ENCODE measurements at places on chromosomes 2 and 18. TPM values are rescaled to one million over a fixed set of nuclear protein-coding genes. Genes with fewer than 3 reads are reported as not detected.

GRCh38 chr2:47264143-47264542, 109.0 kb upstream of the STPG4 start:
- DNase-seq, result no peak

- peak; percentile 74 for DNase-seq
Measured at GRCh38 chr2:218398437-218399390, 954 bp upstream of the CTDSP1 start.

DNA sequence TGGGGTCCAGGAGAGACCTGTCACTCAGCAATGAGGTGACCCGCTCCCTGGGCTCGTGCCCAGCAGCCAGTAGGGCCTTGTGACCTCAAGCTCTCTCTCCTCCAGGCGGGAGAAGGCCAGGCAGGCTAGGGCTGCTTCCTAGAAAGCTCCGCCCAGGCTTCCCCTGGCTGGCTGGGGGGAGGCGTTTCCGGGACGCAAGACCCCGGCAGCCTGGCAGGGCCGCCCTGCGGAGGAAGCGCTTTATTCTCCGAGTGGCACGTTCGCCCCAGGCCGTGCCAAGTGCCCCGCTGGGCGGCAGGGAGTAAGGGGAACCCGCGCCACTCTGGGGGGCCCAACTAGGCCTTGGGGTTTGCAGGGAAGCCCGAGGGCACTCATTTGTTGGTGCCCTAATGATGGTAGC, 21.2 kb upstream of the EPAS1 start:
- DNase-seq, result peak; percentile 88

DNA sequence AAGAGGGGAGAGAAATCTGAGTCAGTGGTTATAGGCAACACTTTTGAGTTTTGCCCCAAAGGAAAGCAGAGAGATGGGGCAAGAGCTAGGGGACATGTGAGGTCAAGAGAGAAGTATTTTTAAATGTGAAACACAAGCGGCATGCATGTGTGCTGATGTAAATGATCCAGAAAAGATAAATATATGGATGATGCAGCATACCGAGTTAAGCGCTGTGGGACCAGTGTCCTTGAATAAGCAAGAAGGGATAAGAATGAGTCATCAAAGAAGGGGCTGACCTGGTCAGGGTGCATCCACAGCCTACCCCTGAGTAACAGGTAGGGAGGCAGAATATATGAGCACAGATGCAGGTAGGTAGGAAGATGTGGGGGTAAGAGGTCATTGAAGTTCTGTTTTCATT, 180.9 kb downstream of the TRABD2A start:
- no peak for DNase-seq

GRCh38 chr2:11835403-11835802, 89.0 kb downstream of the LPIN1 start:
- DNase-seq, result peak; percentile 17

NRP2 gene
- total RNA-seq, result 165 TPM

GRCh38 chr2:12603781-12604295, 112.9 kb upstream of the TRIB2 start:
- no peak for DNase-seq

DNA sequence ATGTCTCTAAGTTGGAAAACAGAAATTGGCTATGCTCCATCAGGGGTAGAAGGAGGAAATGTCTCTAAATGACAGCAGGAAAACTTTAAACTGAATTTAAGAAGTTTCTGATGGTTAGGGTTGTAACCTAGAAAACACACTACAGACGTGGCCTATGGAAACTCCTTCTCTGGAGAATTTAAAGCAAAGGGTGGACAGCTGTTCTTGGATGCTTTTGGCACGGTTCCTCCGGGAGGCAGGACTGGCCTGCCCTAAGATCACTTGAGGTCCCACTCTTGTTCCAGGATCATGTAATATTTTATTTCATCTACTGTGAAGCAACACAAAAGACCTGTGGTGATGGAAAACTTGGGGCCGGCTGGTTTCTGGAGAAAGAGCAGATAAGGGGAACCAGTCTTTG, 77.0 kb downstream of the NRP2 start:
- DNase-seq, result no peak

OTOS gene
- total RNA-seq, result not detected

GRCh38 chr2:202765436-202765835, 106.1 kb downstream of the ICA1L start:
- DNase-seq, result no peak

VAMP8 gene
- total RNA-seq, result 7.5 TPM

KCNG3 gene
- total RNA-seq, result not detected

GRCh38 chr2:235129850-235130249, 178.0 kb downstream of the SH3BP4 start:
- no peak for DNase-seq

DNA sequence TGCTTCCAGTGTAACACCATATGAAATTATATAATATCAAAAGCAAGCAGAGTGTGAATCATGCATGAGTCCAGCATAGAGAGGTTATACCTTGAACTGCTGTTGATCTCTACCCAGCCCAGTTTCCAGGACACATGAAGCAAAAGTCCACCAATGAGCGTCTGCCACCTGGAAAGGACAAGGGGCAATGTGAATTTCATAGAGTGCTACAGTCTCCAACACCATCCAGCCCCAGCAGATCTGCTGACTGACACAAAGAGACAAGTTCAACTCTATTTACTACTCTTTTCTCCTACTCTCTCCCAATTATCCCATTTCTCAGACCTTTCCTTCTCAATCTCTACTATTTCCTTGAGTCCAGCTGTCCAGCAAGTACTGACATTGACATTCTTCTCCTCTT, 31.8 kb upstream of the RIOK3 start:
- no peak for DNase-seq

DNA sequence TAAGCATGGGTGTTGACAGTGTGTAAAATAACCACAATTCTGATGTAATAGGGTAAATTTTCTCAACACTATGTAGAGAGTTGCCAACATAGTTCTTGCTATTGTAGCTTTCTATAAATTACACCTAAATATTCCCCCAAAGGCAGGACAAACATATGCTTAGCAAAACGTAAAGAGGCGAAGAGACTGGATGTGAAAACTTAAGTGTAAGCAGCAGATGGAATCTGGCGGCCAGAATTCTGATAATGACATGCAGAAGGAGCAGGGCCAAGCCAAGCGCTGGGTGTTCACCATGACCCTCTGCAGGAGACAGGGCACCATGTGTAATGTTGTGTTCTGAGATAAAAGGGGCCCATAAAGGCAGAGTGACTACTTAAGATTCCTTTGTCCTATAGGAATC, 105.2 kb upstream of the ZNF521 start:
- DNase-seq, result no peak

GRCh38 chr2:44838116-44838790, 103.2 kb upstream of the SIX3 start:
- no peak for DNase-seq

DNA sequence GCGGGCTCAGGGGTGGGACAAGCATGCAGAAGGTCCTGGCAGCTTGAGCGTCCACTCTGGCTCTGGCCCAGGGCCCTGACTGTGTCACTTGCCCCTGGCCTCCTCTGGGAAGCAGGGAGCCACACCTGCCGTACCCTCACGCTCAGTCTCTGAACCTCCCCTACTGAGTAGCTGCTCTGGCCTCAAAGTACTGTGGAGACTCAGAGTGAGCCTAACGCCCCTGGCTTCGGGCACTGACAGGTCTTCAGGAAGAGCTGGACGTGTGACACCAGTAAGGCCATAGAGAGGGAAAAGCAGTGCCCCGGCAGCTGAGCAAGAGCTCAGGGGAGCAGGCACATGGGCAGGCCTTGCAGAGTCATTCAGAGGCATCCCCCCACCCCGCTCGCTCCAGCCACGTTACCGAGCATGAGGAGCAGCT, 73.3 kb downstream of the SFXN5 start:
- no peak for DNase-seq

DNA sequence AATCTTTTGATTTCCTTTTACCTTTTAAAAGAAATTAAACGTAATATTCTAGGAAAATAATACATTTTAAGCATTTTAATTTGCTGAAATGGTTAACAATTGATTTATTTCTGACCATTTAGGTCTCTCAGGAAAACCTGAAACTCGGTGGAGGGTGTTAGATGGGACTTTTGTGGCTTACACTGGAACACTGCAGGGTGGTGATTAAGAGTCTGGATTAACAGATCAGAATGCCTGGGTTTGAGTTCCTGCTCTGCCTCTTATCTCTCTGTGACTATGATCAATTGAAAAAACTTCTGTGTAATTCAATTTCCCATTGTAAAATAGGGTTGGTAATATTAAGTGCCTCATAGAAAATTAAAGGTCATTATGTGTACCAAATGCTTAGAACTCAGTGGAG, 168.7 kb downstream of the UBE2E3 start:
- no peak for DNase-seq

DNA sequence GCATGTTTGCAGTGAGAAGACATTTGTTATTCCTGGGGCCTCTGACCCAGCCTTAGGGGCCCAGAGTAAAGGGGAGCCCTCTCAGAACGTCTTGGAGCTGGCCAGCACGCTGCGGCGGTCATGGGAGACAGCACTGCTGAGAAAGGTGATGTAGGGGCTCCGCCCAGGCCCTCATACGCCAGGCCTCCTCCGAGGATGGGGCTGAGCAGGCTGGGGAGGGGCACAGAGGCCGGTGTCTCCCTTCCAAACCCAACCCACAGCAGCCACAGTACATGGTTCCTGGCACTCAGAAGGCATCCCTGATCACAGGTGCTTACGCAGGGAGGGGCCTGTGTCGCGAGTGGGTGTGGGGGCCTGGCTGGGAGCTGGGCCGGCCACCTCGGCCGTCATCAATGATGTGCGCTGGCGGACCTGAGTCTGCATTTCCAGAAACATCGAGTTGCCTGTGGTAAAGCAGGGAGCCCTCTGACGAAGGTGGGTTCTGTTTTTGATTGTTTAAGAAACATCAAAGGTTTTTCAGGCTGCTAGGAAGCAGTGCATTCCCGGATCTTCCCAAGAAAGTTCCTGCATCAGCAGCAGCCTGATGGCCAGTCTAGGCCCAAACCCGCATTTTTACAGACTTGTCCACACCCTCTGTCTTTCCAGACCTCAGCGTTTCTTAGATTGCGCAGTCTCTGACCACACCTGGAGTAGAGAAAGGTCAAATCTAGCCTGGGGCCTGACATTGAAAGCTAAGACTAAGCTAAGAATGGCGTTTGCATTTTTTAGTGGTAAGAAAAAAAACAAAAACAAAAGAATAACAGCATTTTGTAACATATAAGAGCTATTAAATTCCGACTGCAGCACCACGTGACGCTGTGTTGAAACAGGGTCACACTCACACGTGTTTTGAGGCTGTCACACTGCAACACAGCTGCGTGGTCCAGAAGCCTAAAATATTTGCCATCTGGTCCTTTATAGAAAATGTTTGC, 51.2 kb upstream of the PXDN start:
- no peak for DNase-seq

GRCh38 chr2:238427435-238428162, 872 bp downstream of the ASB1 start:
- peak; percentile 12 for DNase-seq

- DNase-seq, result peak; percentile 11
Measured at GRCh38 chr2:189411860-189412259, 29.4 kb upstream of the WDR75 start.

DNA sequence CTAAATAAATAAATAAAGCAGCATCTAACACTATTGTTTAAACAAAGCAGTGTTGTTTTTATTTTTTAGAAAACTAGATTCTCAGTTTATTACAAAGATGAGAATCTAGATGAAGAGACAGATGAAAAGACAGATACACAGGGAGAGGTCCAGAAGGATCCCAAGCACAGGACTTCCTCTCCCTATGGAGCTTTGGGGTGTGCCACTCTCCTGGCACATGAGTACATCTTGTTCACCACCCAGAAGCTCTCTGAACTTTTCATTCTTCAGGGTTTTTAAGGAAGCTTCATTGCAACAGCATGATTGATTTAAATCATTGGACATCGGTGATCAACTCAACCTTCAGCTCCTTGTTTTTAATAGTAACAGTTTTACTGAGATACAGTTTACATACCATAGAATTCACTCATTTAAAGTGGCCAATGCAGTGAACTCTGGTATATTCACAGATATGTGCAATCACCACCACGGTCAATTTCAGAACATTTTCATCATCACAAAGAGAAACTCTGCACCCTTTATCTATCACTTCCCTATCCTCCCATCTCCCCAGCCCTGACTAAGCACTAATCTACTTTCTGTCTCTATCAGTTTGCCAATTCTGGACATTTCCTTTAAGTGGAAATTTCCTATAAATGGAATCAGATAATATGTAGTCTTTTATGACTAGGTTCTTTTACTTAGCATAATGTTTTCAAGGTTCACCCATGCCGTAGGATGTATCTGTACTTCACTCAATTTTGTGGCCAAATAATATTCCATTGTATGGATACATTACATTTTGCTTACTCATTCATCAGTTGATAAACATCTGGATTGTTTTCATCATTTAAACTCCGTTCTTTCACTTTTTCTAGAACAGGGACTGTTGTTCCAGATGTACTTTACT, 62.3 kb upstream of the ZFP36L2 start:
- DNase-seq, result no peak

COL5A2 gene
- 72.6 TPM for total RNA-seq

GRCh38 chr18:75531212-75531850, 103.8 kb upstream of the SMIM21 start:
- DNase-seq, result no peak

CPO gene
- total RNA-seq, result not detected

GRCh38 chr2:45761635-45762034, 110.2 kb downstream of the PRKCE start:
- DNase-seq, result no peak

NPHP1 gene
- total RNA-seq, result 2.9 TPM

- no peak for DNase-seq
Measured at GRCh38 chr2:186466743-186467142, 19.3 kb upstream of the ZC3H15 start.

XIRP2 gene
- not detected for total RNA-seq

UPP2 gene
- not detected for total RNA-seq

- DNase-seq, result no peak
Measured at GRCh38 chr2:78890935-78891334, 134.6 kb upstream of the REG3G start.

- DNase-seq, result no peak
Measured at GRCh38 chr2:181163139-181163538, 182.7 kb downstream of the UBE2E3 start.

DNA sequence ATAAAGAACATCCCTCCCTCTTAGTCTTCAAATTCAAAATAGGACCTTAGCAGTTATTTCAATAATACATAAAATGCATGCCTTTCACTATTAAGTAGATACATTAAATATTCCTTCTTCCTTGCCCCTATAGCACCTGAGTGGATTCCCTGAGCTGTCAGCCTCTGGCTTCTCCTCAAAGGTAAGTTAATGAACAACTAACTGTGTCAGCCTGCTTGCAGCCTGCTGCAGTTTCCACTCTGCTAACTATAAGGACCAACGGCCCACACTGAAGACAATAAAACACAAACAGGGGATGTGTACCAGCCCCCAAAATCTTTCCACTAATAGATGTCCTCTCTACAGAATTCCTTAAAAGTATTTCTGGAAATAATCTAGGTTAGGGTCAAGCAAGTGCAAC, 5.0 kb downstream of the KCTD1 start:
- no peak for DNase-seq

RTN4 gene
- 312 TPM for total RNA-seq
